ENCODE measurements at places on chromosomes 3 and 15.
A peak's percentile ranks its signal among the peaks of the same experiment; 100 is the strongest.

DNA sequence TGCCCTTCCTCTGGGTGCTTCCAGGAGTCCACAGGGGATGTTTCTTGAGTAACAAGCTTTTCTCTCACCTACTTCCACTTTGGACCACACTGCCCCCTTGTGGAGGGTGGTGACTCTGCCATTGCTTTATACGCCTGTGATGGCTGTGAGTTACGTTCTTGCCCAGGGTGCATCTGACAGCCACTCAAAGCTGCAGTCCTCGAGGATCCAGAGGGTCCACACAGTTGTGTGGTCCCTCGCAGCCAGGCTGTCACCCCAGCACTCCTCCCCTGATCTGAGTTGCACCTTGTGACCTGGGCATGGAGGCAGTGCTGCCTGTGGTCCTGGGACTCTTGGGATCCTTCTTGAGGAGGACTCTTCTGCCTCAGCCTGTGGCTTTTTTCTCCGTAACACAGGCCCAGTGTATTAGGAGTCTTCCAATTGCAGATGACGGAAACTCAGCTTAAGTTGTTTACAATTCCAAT is 23.4 kb downstream of the FOXL2 start:
- peak; percentile 35 for DNase-seq

- DNase-seq: no peak
These were observed 793 bp upstream of the FANCD2 start for GRCh38 chr3:10025205-10026083.

GRCh38 chr3:146160964-146161662 is at the start of gene PLOD2:
Gene PLOD2 (minus strand): TSS chr3:146161184. CDS start chr3:146160989, 195 bp downstream.
- DNase-seq: no peak

DNA sequence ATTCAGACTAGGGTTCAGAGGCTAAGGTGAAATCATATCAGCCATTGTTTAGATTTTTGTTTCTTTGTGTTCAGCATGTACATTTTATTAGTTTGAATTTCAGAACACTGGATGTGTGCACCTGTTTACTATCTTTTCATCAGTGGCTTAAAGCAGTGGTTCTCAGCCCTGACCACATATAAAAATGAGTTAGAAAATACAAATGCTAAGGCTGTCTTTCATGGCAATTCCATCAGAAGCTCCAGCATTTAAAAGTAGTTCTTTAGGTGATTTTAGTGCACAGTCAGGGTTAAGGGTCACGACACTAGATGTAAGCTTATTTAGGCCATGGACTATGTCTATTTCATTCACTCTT is 213.5 kb downstream of the NECTIN3 start:
- DNase-seq: no peak

- no peak for DNase-seq
These were observed 45.9 kb upstream of the THUMPD3 start for GRCh38 chr3:9316881-9317361.

DNA sequence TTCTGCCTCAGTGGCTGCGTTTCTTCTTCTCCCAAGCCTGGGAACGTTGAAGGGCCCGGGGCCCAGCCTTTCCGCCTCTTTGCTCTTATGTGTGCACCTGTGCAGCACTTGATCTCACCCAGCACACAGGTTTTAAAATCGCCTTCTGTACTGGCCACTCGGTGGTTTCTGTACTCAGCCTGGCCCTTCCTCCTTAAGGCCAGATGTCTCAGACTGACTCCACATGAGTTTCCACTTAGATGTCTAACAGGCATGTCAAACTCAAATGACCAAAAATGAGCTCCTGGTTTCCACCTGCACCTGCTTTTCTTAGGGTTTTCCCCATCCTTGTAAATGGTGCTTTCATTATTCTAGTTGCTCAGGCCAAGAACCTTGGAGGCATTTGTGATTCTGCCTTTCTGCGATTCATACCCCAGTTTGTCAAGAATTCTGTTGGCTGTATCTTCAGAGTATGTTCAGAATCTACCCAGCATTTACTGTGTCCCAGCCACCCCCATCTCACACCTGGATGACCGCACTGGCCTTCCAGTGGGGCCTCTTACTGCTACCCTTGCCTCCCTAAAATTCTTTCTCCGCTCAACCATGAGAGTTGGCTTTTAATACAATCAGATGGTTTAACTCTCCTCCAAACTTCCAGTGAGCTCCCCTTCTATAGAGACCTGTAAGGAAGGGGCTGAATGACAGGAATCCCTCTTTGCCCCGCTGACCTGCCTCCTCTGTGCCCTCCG is 2.2 kb upstream of the TRAK1 start:
- no peak for DNase-seq

GRCh38 chr3:193187070-193187722 is 53.8 kb upstream of the PLAAT1 start:
- DNase-seq: no peak

DNA sequence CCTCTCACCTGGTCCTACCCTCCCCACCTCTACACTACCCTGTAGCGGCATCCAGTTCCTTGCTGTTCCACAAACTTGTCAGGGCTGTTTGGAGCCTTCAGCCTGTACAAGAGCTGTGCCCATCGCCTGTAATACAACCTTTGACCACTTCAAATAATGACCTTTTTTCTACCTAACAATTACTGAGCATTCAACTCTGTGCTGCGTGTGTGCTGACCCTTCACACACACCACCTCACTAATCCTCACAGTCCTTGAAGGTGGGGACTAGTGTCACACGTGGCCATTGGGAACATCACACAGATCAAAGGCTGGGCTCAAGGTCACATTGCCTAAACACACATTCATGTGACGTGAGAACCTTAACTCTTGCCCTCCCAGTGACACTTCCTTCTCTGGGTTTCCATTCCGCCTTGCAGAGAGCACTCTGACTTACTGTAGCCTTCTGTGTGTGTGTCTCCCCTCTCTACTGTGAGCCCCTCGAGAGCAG is 3.1 kb downstream of the C3orf20 start:
- no peak for DNase-seq

DNA sequence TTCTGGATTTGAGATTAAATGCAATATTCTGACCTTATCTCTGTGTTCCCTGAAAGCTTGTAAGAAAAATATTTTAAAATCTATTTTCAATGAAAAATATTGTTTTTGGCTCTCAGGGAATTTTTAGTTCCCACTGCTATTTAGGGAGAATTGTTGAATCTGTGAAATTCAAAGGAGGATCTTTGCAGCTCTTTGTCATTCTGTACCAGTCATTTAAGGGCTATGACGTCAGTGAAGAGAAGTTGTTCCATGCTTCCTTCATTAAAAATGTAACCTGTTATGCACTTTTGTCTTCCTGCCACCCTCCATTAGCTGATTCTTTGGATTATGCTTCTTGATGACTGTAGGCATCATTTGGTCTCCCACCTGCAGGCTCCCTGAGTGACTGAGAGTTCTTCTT is 427.8 kb upstream of the C2CD4B start:
- DNase-seq: no peak

DNA sequence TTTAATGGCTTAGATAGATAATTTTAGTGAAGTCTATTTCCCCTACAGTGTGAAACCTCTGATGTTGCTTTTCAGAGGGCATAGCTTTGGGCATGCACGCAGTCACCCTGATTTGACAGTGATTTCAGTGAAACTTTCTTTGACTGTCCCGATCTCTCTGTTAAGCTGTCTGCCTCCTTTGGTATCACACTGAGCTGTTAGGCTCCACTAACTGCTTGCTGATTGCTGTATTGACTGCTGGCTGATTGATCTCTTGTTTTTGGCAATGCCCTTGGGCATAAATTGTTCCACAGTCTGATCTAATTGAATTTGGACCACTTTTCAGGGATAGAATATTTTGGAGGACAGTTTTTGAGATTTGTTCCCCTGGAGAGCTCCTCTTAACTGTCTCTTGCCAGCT is 68.5 kb upstream of the CCDC54 start:
- no peak for DNase-seq

Measured in NCI-H2081 treated with DMSO at 0.1 percent for 48 hours (cell line).